Mucosa of descending colon (tissue), 3 donors: ENCODE measurements at places on chromosomes 4 and X. TPM values are rescaled to one million over a fixed set of nuclear protein-coding genes. Genes with fewer than 3 reads are reported as not detected.

Gene GUF1
- total RNA-seq = 17.8 TPM

Gene ARHGAP36
- total RNA-seq = 0.96 TPM

Gene ARAF
- total RNA-seq = 90.1 TPM

Gene VCX3A
- not detected for total RNA-seq

Gene AP1S2
- 10.9 TPM for total RNA-seq

Gene BEND2
- total RNA-seq = not detected

Gene SSX3
- total RNA-seq = not detected

Gene NONO
- total RNA-seq = 166 TPM

Gene AWAT1
- not detected for total RNA-seq

Gene NAP1L3
- total RNA-seq = 1.4 TPM

Gene SPANXB1
- total RNA-seq = not detected

Gene RAB33A
- 0.55 TPM for total RNA-seq

Gene TNMD
- 1.5 TPM for total RNA-seq

Gene OTUD6A
- not detected for total RNA-seq

Gene ZNF718
- 5.2 TPM for total RNA-seq

Gene PLAC1
- not detected for total RNA-seq

Gene PAPSS1
- 20.7 TPM for total RNA-seq

Gene NPFFR2
- not detected for total RNA-seq

Gene TMEM187
- 7.9 TPM for total RNA-seq

Gene SPACA5
- total RNA-seq = not detected

Gene MAPK10
- total RNA-seq = 4.2 TPM

Gene BANK1
- total RNA-seq = 0.73 TPM

Gene COX7B2
- total RNA-seq = not detected

Gene MBTPS2
- total RNA-seq = 9.5 TPM

Gene HSFX3
- total RNA-seq = not detected

Gene WDFY3
- total RNA-seq = 55.5 TPM

Gene GAGE12J
- total RNA-seq = not detected

Gene PAK3
- total RNA-seq = 2.0 TPM

Gene SEC24B
- 28.5 TPM for total RNA-seq

Gene DMP1
- total RNA-seq = not detected

Gene TSPAN6
- total RNA-seq = 111 TPM
